ENCODE measurements at places on chromosomes 2 and 18. TPM values are rescaled to one million over a fixed set of nuclear protein-coding genes. Genes with fewer than 3 reads are reported as not detected.

DNA sequence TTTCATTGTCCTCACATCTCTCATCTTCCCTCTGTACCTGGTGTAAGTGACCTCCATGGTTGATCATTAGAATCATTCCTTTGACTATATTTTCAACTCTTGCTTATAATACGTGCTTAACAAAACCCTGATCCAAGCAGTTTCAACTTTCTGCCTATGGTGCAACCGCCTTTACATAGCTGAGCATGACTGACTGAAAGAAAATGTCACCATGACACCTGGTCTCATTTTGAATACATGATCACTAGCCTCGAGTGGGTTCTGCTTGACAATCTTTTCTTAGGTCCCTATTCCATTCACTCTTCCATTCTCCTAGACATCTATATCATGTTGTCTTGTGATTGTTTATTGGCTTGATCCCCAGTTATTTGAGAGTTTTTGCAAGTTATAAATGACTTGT, 78.9 kb upstream of the STAM2 start:
- DNase-seq = no peak

C1QL2 gene
- not detected for total RNA-seq

DNA sequence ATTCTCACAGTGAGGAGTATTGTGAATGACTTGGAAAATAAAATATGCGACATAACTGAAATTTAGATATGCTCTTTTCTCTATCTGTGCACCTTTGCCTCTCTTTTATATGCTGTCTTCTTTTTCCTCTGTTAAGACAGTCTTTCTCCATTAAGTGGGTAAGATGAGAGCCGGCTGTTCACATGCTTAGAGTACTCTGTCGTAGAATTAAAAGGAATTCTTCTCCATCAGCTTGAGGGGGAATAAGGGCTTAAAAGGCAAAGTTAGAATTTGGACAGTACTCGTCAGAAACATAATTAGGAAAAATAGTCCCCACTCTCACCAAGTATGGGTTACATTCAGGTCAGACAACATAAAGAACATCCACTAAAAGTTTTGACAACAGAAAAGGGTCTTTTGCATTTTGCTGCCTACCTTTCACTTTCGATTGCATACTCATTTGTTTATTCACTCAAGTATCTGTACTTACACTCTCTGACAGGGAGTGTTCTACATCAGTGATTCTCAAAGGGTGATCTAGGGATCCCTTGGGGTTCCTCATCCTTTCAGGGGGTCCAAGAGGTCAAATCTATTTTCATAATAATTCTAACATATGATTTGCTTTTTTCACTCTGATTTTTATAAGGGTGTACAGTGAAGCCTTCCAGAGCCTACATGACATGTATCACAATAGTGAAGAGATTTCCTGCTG, 48.0 kb downstream of the ARHGAP15 start:
- no peak for DNase-seq

SMYD1 gene
- total RNA-seq = not detected

DNA sequence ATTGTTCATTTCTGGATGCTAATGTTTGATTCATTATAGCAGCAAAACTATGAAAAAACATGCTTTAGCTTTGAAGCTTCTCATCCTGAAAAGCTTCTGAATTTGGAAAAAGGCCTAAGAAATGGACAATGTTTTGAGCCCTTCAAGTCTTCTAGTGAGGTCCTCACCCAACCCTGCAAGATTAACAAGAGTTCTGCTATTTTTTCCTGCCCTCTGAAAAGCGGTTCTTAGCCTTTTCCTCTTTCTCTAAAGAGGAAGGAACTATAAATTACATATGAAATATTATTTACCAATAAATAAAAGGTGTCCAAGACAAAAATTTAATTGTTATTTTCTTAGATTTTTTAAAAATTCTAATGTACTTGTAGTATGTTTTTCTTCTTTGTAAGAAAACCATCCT, 19.9 kb upstream of the CDH19 start:
- no peak for DNase-seq

CPO gene
- total RNA-seq = 0.58 TPM

All from aorta (tissue), 5 donors.